Stimulated activated CD4-positive, alpha-beta T cell treated with anti-CD3 and anti-CD28 coated beads, Interleukin-1b, Interleukin-23, amount 100 ng/mL, for 1 hour (primary cell): ENCODE measurements at places on chromosomes 5 and 9.

GRCh38 chr9:112971415-112971814 is 40.6 kb downstream of the ZNF883 start:
- DNase-seq = no peak

DNA sequence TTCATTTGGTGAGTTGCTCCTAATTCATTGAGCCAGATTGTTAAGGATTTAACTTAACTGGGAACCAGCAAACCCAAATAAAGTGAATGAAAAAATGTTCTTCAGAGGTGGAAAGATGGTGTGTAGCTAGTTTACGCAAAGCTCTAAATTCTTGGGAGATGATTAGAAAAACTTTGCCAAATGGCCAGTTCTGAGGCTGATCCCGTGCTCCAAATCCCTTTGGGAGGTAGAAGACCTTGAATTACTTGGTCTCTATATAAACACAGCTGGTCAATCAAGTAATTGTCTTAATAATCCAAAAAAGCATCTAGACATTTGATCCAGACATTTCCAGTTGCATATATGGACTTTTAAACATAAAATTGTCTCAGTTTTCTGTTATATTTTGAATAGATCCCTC is 11.4 kb downstream of the ACTL7B start:
- no peak for DNase-seq

DNA sequence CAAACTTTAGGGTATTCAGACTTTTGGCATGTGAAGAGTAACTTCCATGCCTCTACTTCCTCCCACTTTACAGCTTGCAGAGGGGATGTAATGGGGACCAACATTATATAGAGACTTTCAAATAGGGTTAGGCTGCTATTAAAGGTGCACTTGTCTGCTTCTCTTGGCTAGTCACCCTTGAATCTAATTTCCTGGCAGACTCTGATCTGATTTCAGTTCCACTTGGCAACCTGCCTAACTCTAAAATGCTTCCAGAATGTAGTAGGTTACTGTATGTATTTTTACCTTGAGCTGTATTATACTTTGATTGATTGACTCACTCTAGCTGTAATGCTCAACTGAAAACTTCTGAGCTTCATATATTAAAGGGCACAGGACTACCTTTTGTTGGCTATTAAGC is 693.4 kb downstream of the KCTD16 start:
- no peak for DNase-seq

GRCh38 chr9:21657966-21658667 is 144.3 kb upstream of the MTAP start:
- DNase-seq = no peak

DNA sequence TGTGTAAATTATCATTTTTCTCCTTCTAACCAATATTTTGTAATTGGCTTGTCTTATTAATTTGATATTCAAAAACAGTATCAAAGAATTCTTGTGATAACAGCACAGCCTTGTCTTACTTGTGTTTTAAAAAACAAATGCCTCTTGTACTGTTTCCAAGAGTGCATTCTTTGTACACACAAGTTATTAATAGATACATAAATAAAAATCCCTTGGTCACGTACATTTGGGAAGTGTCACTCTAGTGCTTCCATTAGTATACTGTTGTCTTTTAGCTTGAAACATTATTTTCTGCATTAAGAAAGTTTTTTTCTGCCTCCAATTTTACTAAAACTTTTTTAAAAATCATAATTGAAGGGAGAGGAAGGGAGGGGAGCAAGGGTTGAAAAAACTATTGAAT is 133.2 kb downstream of the PIP5K1B start:
- no peak for DNase-seq

DNA sequence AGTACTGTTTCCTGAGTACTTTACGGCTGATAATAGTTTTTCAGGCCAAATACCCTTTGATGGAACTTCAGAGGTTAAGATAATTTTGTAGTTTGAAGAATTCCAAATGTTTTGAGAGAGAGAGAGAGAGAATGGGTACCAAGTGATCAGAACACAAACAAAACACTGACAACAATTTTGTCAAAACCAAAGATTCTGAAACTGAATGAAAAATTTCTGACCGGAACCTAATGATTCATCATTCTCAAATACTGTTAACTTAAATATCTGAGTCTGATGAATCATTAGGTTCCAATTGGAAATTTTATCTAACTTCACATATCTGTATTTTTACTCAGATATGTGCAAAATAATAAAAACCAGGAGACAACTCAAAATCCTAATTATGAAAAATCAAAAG is 4.0 kb downstream of the LMBRD2 start:
- DNase-seq = no peak
